Forelimb muscle (tissue), 1 donor: ENCODE measurements at places on chromosomes 5 and 9. TPM values are rescaled to one million over a fixed set of nuclear protein-coding genes. Genes with fewer than 3 reads are reported as not detected.

- no peak for DNase-seq
Measured at GRCh38 chr9:129894120-129894823, 59.0 kb downstream of the USP20 start.

DNA sequence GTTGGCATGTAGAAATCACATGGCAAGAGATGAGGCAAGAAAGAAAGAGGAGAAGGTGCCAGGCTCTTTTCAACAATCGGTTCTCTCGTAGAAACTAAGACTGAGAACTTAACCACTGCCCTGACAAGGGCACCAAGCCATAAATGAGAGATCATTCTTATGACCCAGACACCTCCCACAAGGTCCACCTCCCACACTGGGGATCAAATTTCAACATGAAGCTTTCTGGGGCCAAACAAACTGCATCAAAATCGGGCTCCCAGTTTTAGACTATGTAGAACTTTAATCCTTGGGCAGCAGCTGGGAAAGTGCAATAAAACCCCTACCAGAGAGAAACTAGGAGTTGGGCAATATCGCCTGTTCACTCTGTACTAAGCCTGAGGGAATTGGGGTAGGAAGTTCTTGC, 150.2 kb upstream of the CCDC152 start:
- no peak for DNase-seq

DNA sequence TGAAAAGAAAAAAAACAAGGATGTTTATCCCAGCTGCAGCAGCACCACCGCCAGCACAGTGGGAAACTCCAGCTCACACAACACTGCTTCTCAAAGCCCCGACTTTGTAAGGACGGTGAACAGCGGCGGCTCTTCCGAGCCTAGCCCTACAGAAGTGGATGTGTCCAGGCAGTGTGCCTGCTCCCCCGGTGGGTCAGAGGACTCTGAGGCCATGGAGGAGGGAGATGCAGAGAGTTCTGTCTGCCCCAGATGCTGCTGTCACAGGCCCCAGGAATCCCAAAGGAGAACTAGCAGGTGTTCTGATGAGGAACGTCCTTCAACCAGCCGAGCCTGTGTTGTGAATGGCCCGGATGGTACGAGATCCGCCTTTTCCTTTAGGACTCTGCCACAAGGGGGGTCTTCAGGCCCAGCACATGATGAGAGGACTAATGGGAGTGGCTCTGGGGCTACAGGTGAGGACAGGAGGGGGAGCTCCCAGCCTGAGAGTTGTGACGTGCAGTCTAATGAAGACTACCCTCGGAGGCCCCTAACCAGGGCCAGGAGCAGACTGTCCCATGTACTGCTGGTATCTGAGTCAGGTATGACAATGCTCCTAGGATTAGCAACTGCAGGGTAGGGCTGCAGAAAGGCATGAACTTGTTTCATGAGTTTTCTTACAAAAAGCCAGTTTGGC, 43.7 kb downstream of the FBXO38 start:
- DNase-seq, result no peak

- no peak for DNase-seq
Measured at GRCh38 chr9:135607401-135608293, 31.7 kb downstream of the GLT6D1 start.

- no peak for DNase-seq
Measured at GRCh38 chr5:98936948-98937715, 8.3 kb upstream of the CHD1 start.

DNA sequence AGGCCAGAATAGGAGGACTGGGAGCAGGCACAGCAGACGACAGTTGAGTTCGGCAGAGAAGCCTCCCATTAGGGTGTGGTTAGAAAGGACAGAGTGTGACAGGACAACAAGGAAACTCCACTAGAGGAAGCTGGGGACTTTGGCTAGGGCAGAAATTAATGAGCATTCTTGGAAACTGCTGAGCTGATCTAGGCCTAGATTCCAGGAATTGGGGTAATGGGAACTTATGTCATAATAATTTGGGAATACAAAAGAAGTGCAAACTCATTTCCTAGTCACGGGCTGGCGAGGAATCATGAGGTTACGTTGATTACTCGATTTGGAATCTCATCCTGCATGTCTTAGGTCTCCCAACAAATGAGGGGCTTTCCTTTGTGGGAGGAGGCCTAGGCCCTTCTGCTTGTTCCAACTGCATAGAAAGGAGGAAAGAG, 144.6 kb upstream of the RPS23 start:
- no peak for DNase-seq

DNA sequence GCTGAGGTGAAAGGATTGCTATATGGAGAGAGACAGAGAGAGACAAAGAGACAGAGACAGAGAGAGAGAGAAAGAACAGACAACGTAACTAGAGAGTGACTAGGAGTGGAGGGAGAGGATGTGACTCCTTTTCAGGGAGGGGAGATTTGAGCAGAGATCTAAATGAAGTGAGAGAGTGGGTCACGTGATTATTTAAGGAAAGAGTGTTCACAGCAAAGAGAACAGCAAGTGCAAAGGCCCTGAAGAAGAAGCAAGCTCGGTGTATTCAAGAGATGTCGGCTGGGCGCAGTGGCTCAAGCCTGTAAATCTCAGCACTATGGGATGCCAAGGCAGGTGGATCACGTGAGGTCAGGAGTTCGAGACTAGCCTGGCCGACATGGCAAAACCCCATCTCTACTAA, 40.9 kb upstream of the CTNNA1 start:
- no peak for DNase-seq

DNA sequence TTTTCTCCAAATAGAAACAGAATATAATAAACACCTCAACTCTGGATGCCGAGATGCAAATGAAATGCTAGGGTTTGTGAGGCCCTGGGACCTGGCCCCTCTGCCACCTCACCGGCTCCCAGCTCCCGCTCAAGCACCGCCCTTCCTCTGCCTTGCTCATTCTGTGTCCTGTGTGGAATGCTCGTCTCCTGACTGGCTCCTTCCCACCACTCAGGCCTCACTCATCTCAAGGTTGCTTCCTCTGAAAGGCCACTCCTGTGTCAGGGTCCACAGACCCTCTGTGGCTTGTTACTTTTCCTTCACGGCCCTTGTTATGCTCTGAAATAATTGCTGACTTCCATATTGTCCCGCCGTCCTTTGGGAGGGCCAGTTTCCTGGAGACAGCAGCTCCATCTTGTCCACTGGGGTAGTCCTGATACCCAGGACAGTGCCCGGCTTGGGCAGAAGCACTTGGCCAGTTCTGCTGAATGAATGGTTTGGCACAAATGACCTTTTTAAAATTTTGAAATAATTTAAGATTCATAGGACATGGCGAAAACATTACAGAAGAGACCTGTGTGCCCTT, 15.4 kb downstream of the RNF44 start:
- no peak for DNase-seq

DNA sequence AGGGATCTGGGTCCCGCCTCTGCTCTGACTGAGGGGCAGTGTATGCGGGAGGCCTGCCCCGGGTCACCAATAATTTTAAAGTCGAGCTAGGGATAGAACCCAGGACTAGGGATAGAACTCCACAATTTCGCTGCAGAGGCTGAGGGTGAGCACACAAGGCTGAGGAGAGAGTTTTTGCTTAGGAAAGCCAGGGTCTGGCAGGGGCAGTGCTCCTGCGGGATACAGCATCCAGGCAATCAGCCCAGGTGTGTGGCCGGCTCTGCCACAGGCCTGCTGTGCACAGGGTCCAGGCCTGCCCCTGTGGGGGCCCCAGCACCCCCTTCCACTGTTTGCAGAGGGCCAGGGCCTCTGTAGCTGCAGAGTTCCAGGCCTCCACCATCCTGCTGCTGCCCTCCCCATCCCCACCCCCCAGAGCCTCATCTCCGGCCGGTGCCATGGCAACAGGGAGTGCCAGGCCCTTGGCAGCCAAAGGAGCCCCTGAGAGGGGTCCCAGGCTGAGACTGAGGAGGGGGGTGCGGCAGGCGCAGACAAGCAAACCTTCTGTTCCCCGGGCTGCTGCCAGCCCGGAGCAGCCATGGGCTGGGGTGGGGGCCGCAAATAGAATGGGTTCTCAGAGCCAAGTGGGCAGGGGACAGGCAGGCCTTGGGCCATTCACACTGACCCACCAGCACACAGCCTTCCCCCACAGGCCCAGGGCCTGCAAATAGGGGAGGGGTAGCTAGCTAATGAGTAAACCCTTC, 8.6 kb downstream of the PDGFRB start:
- DNase-seq, result no peak

GRCh38 chr9:14451949-14452348, 138.0 kb upstream of the NFIB start:
- DNase-seq, result no peak

DNA sequence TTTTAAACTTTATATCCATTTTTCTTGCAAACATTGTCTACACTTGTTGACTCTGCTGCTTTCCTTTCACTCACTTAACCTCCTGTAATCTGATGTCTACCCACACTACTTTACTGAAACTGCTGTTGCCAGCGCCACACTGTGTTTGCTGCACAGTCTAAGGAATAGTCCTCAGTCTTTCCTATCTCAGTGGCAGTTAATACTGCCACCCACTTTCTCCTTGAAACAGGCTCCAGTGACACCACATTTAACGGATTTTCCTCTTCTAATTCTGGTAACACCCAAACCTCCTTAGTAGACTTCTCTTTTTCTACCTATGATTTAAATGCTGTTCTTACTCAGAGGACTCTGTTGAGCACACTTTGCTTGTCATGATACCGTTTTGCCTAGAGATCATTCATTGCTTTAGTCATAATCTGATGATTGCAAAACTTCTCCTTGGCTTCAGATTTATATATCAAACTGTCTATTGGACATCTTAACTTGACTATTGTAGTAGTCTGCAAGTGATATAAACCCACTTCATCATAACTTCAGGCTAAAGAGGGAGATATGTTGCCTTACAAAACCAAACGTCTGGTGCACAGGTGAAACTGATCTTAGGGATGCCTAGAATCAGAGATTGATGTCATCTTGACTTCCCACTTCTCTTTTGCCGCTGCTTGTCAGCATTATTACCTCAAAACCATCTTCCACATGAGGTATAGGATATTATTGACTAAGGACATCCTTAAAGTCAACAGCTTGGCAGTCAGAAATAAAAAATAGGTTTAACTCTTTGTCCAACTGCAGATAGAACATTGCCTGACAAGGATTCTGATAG, 94.1 kb downstream of the CDC42SE2 start:
- no peak for DNase-seq

DNA sequence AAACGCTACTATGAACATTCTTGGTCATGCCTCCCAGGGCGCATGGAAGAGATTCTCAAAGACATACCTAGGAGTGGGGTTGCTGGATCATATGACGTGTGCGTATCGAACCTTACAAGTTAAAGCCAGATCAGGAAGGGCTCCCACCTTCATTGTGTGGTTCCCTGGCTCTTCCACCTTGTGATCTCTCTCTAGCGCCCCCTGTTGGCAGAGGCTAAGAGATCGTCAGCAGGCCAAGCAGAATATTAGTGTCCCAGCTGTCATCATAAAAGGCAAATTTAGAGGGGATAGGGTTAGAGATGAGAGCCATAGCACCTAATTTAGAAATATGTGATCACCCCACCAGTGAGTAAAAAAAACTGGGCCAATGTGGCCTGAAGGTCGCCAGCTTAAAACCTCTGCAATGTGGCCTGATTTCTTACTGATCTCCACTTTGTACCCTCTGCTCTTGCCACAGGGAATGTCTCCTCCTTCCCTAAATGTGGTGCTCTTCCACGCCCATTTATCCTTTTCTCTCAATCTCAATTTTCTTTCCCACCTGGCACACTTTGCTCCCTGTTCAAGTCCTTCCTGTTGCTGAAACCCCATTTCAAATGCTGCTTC, 91.7 kb upstream of the SHB start:
- DNase-seq, result no peak

The GGTA1 gene
- polyA plus RNA-seq, result 9.1 TPM

The ANKRD31 gene
- polyA plus RNA-seq, result 0.13 TPM

The PSAT1 gene
- polyA plus RNA-seq, result 28.7 TPM

The CDH12 gene
- 1.3 TPM for polyA plus RNA-seq

The SPINK6 gene
- polyA plus RNA-seq, result not detected
